WTC11 (cell line): ENCODE measurements at places on chromosomes 11 and 22.

- DNase-seq: no peak
Measured at GRCh38 chr11:36577373-36577772, 9.6 kb downstream of the RAG1 start.

DNA sequence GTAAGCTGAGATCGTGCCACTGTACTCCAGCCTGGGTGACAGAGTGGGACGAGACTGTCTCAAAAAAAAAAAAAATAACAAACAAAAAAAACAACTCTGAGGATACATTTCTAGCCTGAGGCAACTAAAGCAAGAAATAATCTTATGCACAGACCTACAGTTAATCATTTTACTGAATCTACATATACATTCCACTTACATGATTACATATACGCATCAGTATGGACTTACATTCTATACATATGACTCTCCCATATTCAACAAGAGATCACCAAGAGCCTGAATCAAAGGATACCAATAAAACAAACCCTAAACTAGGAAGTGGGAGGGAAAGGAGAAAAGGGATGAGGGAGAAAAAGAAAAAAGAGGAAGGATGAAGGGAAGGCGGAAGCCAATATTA is 1.1 kb downstream of the ALG8 start:
- DNase-seq: no peak

- DNase-seq: peak; percentile 38
Measured at GRCh38 chr11:126079621-126080124, 17.0 kb upstream of the CDON start.

DNA sequence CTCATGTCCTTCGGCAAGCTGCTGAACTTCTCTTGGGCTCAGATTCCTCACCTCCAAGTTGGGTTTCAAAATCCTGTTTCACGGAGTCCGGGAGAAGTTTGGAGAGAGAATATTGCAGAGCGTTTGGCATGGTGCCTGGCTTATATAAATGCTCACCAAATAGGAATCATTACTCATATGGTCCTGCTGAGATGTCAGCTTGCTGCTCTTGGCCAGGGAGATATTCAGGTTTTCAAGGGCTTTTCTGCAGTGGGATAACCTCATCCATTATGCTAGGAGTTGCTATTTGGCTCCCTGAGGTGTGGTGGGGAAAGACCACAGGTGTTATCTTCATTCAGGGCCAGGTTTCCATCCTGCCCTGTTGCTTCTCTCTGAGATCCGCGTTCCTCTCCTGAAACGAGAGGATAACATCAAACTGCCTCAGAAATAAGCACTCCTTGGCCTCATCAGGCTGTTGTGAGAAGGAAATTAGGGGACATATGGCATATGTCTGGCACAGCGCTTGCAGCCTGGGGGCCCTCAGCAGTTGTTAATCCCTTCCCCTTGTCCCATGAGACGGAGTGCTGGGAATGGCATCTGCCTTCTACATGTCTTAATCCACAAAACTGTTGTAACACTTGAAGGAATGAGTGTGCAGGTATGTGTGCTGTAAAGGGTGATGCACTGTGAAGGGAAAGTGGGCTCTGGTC is 29.9 kb upstream of the ACER3 start:
- DNase-seq: no peak

DNA sequence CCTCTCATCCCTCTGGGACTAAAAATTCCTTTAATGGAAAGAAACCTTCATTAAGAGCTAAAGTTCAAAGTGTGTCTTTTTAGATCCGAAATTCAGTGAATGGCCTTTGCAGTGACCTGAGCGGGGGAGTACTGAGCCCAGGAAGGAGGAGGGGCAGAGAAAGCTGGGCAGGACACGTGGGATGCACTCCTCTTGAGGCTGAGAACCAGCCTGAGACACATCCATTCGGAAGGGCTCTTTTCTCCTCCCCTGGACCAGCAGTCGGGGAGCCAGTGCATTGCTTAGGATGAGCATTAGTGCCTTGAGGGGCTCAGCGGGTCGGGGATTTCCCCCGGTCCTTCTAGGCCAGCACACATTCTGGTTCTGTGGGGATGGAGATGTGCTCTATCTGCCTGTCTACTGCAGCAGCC is 258.9 kb upstream of the B3GAT1 start:
- no peak for DNase-seq

DNA sequence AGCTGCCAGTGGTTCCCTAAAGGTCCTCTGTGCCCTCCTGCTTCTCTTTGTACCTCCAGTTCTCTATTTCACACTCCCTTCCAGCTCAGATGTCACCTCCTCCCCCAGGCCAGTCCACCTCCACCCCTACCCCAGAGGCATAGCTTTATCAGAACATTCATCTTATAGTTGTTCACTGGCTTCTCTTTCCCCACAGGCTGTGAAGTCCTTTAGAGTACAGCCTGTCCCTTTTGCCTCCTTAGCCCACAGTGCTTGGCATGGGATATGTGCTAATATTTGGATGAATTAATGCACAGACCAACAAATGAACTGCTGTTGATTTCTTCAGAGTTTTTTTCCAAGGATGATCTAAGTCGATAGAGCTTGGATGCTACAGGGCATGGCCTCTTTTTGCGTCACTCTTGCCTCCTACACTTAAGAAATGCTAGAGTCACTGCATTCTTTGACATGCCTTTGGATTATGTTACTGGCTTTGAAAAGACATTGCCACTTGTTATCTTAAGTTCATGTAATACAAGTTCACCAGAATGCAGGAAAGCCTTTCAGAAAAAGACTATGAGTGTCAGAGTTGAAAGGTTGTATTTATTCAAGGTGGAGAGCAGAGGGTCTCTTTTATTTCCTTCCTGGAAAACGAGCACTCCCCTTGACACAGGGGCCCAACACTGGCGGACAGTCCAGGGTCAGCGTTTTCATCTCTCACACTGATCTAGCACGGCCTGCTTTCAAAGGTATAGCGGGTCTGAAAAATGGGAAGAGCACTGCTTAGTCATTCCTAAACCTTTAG is 75.7 kb downstream of the PISD start:
- no peak for DNase-seq

- DNase-seq: no peak
Measured at GRCh38 chr11:87296627-87297026, 258.9 kb downstream of the TMEM135 start.

GRCh38 chr22:35870517-35871293 is 153.0 kb downstream of the APOL5 start:
- DNase-seq: no peak

GRCh38 chr11:3105791-3106735 is 48.8 kb upstream of the CARS1 start:
- DNase-seq: peak; percentile 11

- DNase-seq: no peak
Measured at GRCh38 chr11:131038597-131038996, 122.3 kb upstream of the SNX19 start.

GRCh38 chr11:81960443-81960842 is 773.2 kb downstream of the FAM181B start:
- DNase-seq: no peak

- DNase-seq: no peak
Measured at GRCh38 chr22:32828150-32828549, 26.6 kb downstream of the TIMP3 start.

- DNase-seq: no peak
Measured at GRCh38 chr11:115104851-115105453, 399.3 kb downstream of the CADM1 start.

GRCh38 chr11:61699737-61700160 is 19.6 kb downstream of the DAGLA start:
- no peak for DNase-seq

- no peak for DNase-seq
Measured at GRCh38 chr11:19267567-19267966, 26.8 kb upstream of the E2F8 start.

DNA sequence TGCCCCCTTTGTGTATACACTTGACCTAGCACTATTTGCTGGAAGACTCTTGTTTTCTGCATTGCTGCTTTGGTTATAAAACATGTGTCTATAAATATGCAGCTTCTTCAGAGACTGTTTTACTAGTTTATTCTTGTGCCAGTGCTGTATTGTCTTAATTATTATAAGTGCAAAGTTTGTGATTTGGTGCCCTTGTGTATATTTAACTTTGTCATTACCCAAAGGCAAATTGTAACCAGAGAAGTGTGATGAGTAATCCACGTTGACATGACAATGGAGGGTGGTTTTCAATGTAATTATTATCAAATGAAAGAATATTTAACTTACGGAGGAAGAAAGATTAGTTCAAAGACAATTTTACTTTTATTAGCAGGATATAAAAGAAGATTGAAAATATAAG is 75.0 kb upstream of the PRODH start:
- DNase-seq: no peak

DNA sequence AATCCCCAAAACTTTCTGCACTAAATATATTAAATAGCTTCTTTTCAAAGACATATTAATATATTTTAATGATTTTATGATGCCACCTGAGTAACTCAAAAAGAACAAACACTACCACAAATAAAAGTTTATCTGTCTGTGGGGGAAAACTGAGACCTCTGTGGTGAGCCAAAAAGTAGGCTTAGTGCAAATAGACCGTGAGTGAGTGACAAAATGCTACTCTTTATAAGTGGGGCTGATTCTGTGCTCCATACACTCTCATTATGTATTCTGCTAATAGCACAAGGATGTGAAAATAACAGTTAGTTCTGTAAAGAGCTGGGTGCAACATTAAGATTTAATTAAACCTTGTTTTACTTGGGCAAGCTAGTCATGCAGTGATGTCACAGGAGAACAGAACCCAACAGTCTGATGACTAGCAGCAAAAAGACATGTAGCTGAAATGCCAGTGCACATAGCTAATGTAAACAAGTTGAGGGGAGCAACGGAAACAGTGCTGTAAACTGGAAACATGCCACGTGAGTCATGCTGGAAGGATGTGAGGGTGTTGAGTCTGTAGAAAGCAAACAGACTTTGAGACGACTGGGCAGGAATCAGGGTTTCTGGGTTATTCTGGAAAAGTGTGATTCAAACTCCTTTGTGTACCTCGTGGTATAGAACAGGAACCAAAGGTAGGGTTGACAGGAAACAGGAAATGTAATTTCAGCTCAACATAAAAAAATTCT is 1130.4 kb downstream of the LRRC4C start:
- DNase-seq: no peak

GRCh38 chr11:12625438-12626071 is 48.7 kb upstream of the TEAD1 start:
- DNase-seq: no peak

- no peak for DNase-seq
Measured at GRCh38 chr11:78647986-78648875, 73.6 kb upstream of the NARS2 start.

DNA sequence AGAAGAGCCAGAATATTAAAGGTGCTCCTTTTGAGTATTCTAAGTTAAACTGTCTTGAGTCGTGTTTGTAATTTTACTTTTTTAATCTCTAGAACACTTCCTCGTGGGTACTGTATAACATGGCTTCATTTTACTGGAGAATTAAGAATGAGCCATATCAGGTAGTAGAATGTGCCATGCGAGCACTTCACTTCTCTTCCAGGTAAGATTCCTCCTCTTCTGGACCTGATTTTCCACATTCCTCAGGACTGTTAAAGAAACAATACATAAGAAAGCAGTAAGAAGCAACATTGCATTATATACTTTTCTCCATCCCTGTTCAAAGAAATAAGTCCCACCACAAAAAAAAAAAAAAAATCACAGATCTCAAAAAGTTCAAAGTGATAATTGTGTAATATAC is 37.9 kb downstream of the TTC17 start:
- no peak for DNase-seq

DNA sequence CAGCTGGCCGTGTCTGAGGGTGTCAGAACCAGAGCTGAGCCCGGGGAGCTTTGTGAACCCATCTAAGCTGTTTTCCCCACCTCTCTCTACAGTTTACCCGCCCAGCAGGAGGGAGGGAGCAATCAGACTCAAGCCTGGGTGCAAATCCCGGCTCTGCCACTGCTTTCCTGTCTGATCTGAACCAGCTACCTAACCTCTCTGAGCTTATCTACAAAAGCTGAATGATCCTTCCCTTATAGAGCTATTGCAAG is 252 bp downstream of the APOL2 start:
- no peak for DNase-seq
